Endodermal cell (in vitro differentiated cells): ENCODE measurements at places on chromosomes 2 and 18. TPM values are rescaled to one million over a fixed set of nuclear protein-coding genes. Genes with fewer than 3 reads are reported as not detected.

Gene EIF4E2
- 105 and 106 TPM in 2 replicates for total RNA-seq

Gene NEU2
- not detected in 3 replicates for total RNA-seq

DNA sequence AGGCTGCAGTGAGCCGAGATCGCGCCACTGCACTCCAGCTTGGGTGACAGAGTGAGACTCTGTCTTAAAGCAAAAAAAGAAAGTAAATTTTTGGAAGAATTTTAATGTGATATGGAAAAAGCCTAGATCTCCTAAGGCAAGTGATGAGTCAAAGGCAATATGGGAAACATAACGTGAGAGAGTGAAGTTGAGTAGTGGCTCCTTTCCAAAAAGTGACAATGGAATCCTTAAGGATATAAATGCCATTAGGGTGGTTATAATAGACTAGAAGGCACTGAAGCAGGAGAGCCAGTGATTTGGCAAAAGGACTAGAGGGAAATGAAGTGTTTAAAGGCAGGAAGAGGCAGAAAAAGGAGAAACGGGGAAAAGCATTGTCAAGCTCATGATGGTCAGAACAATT lies 25.6 kb downstream of the ARHGAP28 start:
- no peak for DNase-seq
- H3K27me3 ChIP-seq, result no peaks in the 10 kb centered on the region
- H3K4me3 ChIP-seq, result no peak overlapping the region
- H3K36me3 ChIP-seq, result peaks cover 7% of the 10 kb centered on the region
- no peak overlapping the region for H3K27ac ChIP-seq

DNA sequence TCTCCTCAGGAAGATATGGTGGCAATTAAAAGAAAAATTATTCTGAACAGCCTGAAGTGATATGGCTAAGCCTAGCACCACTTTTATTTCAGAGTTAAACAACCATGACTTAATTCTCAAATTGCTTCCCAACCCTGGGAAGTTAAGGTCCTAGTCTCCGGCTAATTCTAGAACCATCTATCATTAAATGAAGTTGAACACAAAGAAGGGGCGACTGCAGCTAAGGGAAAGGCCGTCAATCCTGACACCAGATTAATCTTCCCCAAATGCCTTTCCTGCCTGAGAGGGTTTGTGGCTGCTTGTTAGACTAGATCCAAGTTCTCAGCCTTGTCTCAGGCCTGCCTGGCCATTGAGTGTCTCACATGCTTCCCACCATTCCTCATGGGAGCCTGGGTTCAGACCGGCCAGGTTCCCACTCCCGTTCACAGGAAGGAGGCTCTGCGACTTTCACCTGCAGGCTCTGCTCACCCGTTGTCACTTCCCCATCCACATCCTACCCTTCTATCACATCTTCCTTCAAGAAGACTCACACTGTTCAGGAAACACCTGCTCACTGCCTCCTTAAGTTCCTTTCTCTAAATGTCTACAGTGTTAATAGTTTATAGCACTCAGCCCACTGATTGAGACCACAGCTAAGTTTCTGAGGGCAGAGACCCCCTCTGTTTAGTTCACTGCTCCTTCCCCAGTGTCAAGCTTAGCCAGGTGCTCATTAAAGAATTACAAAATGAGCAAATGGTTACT lies 282.9 kb upstream of the REV1 start:
- no peak for DNase-seq
- no peak overlapping the region for H3K4me3 ChIP-seq
- H3K27ac ChIP-seq, result peak overlapping the region; percentile 87
- H3K4me1 ChIP-seq, result no peaks in the 10 kb centered on the region

- no peak for DNase-seq
- no peak overlapping the region for H3K27ac ChIP-seq
- H3K27me3 ChIP-seq, result no peaks in the 10 kb centered on the region
- H3K4me3 ChIP-seq, result no peak overlapping the region
Measured at GRCh38 chr2:239042551-239043320, 194.9 kb downstream of the TWIST2 start.
